ENCODE measurements at places on chromosomes 13 and 19.

- no peak for DNase-seq
These were observed 224.5 kb downstream of the GPC5 start for GRCh38 chr13:91622778-91623550.

DNA sequence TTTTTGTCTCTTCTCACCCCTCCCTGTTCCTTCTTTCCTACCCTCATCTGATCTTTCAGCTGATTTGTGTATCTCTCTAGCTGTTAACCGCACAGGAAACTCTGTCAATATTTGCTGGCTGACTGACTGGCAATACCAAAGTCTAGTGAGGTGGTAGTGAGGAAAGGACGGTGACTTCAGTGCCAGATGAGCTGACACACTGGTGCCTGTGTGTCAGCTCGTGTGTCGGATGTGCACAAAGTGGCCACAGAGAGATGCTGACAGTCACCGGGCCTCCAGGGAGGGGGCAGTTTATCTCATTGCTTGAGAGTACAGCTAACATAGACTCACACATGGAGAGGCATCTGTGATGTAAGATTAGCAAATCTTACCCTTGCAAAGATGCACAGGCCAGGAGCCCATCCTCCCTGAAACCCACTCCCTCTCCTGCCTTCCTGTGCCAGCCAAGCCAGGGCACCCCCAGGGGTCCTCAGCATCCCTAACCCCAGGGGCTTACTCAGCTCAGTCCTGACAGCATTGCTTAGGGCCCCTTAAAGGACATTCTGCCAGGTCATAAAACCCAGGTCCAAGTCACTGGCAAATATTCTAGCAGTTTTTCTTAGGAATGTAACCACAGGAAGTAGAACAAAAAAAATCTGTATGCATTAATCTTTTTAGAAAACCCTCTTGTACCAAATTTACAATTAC, 80.2 kb downstream of the SHISA2 start:
- no peak for DNase-seq

- peak; percentile 44 for DNase-seq
These were observed 108.4 kb upstream of the NBEA start for GRCh38 chr13:34833562-34834182.

DNA sequence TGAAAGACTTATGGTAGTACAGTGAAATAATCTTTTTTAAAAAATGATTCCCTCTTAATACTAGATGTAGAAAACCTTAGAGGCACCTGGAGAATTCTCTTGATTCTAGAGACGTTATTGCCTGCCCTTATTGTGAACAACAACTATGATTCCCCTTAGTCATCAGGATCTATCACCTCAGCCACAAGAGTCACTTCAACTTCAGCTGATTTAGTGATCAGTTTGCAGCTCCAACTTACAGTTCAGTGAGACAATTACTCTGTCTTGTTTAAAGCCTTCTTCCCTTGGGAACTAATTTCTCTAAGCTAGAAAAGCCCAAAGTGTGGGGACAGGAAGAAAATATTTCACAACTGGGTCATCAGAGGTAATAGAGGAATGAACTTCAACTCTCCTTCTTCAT, 254.3 kb upstream of the SLITRK1 start:
- DNase-seq: no peak
